Stimulated activated CD8-positive, alpha-beta memory T cell treated with anti-CD3 and anti-CD28 coated beads, Interleukin-15, amount 100 ng/mL, for 4 hours (primary cell): ENCODE measurements at places on chromosomes 7 and 10.

DNA sequence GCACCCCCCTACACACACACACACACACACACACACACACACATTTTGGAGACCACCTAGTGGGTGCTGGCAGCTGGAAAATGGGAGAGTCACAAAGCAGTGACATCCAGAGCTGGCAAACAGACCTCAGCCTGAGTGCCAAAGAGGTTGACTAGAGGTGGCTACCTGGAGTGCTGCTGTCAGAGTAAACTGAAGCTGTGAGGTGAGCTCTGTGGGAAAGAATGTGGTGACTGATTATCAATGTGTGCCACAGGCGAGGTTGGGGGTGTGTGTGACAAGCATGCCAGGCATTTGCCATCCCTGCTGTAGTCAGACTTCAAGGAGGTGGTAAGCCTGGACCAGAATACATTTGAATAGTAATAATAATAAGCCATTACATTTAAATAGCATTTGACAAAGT, 120.6 kb downstream of the SLIT1 start:
- DNase-seq: no peak

GRCh38 chr10:124099604-124100003, 6.2 kb upstream of the CHST15 start:
- no peak for DNase-seq

DNA sequence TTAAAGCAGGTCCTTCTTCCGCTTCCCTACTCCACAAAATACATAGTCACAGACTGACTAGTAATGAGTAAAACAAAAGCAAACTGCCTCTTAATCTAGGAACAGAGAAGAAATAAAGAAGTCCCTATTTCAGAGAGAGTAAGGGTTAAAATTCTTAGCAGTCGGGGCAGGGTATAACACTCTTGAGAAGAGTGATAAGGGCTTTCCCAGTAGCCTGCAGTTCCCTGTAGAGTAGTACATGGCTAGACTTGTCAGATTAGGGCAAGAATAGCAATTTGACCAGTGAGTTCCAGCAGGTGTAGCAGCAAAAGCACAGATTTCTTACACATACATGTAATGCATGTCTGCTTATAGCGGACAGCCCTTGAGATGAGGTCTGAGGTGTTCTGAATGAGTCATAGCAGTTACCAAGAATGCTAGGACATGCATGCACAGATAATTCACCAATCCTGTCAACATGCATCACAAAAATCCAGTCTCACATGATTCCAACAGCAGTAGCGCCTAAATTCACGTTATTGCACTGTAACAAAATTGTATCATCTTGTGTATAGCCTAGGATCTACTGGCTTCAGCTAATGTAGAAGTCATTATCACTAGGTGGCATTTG, 40.7 kb downstream of the BTRC start:
- no peak for DNase-seq

DNA sequence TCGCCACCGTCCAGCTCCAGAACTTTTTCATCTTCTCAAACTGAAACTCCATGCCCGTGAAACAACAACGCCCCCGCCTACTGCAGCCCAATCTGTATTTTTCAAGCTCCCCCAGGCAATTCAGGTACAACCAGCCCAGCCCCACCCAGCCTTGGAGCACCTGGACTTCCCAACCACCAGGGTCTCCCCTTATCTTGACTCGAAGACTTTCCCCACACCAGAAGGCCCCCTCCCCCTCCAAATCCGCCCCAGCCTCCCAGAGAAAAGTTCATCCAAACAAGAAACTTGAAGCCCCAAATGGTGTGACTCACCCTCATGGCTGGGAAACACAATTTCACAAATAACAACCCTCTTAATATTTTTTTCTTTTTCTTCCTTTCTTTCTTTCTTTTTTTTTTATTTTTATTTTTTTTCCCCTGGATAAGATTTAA, 10.6 kb downstream of the ZCCHC24 start:
- no peak for DNase-seq

DNA sequence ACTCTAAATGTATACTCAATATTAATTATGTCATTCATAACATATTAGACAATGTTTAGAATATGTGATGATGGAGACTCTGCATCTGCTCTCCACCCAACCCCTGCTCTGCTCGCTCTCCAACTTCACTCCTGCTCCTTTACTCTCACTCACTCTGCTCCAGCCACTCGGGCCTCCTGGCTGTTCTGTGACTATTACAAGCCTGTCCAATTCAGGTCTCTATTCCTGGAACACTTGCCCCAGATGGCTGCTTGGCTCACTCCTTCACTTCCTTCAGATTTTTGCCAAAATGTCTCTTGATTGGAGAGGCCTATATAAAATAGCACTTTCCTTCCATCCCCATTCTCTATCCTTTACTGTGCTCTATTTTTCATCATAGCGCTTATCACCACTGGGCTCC, 84.8 kb downstream of the HBP1 start:
- no peak for DNase-seq

DNA sequence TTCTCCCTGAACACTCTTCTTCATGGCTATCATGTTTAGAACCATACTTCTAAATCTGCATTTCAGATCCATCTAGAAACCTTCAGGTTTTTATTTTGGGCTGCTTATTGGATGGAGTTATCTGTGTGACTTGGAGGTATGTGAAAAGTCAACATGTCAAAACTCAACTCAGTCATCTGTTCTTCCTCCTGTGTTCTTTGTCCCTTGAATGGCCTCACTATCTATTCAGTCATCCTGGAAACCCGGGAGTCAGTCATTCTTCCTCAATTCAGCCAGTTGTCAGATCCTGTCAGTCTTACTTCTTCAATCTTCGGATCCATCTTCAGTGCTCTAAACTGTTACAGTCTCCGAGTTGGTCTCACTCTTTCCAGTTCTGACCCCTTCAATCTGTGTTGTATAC, 52.2 kb downstream of the VKORC1L1 start:
- no peak for DNase-seq

DNA sequence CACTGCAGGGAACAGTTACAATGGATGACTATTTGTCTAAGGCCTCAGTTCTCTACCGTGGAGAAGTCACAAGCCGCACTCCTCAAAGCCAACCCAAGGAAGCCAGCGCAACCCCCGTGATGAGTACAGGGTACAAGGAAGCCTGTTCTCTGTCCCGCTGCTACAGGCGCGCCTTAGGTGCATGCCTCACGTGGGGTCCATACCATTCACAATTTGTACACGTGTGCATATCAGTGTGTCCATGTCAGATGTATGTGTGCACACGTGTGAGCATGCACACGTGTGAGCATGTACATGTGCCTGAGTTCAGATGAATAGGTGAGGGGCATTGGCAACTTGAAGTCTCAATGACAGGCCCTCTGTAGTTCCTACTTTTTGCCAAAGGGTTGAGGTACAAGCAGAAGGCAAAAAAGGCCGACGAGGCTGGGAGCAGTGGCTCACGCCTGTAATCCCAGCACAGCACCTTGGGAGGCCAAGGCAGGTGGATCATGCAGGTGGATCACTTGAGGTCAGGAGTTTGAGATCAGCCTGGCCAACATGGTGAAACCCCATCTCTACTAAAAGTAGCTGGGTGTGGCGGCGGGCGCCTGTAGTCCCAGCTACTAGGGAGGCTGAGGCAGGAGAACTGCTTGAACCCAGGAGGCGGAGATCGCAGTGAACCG, 62.8 kb downstream of the CTBP2 start:
- no peak for DNase-seq

GRCh38 chr7:138784692-138785091, 13.1 kb upstream of the TMEM213 start:
- DNase-seq: no peak

DNA sequence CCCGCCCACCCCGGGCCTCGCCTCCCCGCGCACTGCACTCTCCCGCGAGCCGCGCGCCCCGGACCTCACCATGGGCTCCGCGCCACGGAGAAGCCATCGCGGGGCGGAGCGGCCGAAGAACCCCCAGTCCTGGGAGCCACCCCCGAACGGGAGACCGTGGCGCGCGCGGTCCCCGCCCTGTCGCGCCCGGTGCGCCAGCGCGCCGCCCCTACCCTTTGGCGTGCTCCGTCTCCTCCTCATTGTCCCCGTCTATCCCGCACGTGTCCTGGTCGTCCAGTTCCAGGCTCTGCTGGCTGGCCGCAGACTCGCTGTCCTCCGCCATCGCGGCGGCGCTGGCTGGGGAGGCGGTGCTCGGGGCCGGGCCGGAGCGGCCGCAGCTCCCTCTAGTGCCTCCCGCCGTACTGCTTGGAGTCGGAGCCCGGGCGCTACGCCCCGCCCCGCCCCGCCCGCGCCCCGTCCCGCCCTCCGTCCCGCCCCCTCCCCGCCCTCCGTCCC, at the start of gene NMT2:
Gene NMT2 (minus strand): TSS at position 403 of the 495 bp plus-strand sequence. CDS start 81 bp downstream, at position 322.
- no peak for DNase-seq

DNA sequence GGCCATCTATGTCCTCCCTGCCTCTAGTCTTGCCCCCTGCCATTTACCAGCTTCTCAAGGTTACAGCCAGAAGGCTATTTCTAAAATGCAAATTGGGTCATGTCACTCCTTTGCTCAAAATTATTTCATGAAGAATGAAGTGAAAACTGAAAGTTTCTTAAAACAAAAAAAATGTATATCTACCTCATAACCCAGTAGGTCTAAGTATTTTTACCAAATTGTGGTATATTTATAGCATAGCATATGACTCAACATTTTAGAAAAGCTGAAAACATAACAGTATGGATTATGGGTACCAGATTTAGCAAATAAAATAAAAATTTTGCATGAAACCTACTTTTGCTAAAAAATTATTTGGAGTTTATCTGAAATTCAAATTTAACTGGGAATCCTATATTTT, 78.4 kb downstream of the SLC16A9 start:
- no peak for DNase-seq

DNA sequence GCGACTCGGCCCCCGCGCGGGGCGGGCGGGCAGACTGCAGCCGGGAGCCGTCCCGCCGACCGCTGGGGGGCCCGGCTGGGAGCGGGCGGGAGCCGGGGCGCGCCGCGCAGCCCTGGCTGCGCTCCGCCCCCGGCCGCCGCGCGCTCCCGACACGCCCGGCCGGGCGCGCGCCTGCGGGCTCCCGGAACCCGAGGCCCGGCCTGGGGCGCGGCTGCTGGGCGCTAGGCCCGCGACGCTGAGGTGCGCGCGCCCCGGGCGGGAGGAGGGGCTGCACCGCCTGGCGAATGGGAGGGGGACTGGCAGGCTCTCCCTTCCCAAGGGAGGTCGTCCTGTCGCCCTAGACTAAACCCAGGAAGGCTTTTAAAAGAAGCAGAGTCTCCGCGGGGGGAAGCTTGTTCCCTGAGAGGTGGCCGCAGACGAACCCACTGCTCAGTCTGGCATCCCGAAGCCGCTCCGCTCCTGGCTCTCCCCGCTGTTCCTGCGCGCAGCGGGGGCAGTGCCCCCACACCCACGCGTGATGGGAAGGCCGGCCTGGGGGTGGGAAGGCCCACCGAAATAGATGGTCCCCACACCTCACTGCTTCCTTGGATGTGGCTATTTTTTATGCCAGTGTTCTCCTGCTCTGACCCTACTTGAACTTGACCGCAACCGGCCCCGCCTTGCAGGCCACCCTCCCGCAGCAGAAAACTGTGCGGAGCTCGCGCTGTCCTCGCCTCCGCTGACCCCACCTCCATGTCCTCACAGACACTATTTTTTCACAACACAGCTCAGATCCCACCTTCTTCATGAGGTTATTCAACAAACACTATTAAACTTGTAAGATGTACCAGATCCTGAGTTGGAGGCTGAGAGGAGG, at the start of gene VOPP1:
Gene VOPP1 (minus strand): TSS at position 125 of the 856 bp plus-strand sequence. CDS start 178 bp downstream, outside the sequence.
- no peak for DNase-seq

DNA sequence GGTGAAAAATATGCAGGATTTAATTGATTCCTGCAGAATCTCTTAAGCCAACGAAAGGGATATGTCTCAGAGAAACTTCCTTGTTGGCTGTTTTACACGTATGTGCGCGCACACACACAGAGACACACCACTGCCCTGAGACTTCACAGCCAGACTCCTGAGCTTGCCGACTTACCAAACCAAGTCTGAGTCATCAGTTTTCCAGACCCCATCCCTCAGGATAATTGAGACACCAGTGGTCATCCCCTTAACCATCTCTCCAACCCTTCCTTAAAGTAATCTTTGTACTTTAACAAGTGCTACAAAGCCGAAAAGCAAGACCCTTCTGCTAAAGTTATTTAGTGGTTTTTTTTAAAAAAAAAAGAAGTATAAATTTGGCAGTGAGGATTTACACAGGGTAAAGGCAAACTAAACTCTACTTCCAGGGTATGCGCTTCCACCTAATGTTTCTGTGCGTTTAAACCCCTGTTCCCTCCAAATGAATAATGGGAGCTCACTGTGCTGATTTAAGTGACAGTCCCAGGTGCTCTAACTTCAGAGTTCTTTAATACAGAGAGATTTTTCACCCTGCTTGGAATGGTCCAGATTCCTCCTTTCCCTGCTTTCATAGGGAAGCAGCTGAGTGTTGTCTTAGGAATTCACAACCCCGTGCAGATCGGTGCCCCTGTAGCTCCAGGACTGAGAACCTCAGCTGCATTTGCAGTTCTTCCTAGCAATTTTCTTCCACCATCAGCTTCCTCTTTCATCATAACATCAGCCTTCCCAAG, 198.5 kb downstream of the INHBA start:
- no peak for DNase-seq

DNA sequence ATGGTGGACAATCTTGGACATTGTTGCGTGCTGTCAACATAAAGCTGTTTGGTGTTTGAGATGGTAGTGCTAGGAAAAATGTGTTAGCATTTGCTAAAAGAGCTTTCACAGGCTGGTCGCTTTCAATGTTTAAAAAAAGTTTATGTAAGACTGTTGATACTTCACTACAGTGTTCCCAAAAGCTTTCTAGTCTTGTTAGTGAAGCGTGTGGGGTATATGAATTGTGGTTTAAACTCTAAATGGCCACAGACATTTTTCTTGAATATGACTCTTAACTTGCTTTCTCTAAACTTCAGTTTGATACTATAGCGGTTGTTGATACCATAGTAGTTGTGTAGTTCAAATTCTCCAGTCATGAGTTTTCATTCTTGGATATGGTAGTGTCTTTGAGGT, 44.9 kb downstream of the MCU start:
- DNase-seq: no peak

DNA sequence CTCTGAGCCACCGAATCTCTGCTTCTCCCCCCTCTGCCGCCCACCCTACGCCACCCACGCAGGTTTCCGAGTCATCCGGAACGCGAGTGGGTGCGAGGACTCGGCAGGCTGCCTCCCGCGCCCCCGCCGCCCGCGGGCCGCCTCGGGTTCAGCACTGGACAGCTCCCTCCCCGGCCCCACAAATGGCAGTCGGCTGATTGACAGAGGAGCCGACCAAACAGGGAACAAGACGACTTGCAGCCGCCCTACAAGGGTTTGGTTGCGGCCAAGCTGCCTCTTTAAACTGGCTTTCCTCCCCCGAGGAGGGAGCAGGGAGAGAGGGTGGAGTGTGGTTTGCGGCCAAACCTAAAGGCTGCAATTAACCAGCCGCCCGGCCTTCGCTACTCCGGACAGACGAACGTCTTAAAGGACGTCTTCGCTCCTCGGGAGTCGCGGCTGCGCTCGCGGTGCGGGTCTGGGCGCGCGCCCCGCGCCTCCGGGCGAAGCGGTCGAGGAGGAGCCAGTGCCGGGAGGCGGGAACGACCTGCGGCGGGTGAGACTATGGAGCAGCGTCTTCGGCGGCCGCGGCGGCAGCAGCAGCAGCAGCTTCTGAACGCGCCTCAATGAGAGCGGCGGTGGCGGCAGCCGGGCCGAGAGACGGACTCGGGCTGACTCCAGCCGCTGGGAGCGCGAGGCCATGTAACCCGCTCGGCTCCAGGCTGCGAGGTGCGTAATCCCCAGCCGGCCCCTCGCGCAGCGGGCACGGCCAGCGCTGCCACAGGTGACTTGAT, at the start of gene GPR158:
Gene GPR158 (plus strand): TSS at position 541 of the 770 bp plus-strand sequence. CDS start 420 bp downstream, outside the sequence.
- DNase-seq: peak; percentile 18

- DNase-seq: no peak
Observed at GRCh38 chr10:62082729-62083411, 181.4 kb downstream of the ARID5B start.

GRCh38 chr7:557558-557881, 37.9 kb upstream of the PDGFA start:
- DNase-seq: no peak
